ENCODE measurements at places on chromosomes 12 and 14.

GRCh38 chr12:108309674-108310312 is 29.3 kb downstream of the CMKLR1 start:
- no peak for DNase-seq
- peaks cover 49% of the 10 kb centered on the region for H3K4me1 ChIP-seq
- H3K27me3 ChIP-seq = no peaks in the 10 kb centered on the region
- no peak overlapping the region for H3K4me3 ChIP-seq
- H3K27ac ChIP-seq = peak overlapping the region; percentile 85
- no peaks in the 10 kb centered on the region for H3K36me3 ChIP-seq

DNA sequence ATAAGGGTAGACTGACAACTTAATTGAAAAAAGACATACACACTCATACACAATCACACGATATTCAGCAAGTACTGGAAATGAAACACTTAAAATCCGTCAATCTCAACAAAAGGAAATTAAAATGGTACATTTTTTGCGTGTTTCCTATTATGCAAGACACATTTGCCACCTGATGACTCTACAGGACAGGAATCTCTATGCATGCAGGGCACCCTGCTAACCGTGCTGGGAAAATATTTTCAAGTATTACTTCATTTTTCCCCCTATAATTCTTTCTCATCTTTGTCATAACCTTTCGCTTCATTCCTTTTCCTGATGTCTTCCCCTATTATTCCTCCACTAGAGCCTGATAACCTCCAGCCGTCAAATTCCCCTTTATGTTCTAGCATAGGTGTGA is 150.2 kb downstream of the TMEM132D start:
- no peak overlapping the region for H3K4me3 ChIP-seq
- DNase-seq = no peak
- no peak overlapping the region for H3K27ac ChIP-seq
- H3K27me3 ChIP-seq = no peaks in the 10 kb centered on the region
- H3K4me1 ChIP-seq = no peaks in the 10 kb centered on the region
- no peaks in the 10 kb centered on the region for H3K36me3 ChIP-seq

- H3K27ac ChIP-seq = no peak overlapping the region
- H3K4me1 ChIP-seq = no peaks in the 10 kb centered on the region
- H3K27me3 ChIP-seq = no peaks in the 10 kb centered on the region
- H3K4me3 ChIP-seq = no peak overlapping the region
- H3K36me3 ChIP-seq = no peaks in the 10 kb centered on the region
Measured at GRCh38 chr14:79896009-79896408, 315.3 kb downstream of the DIO2 start.

DNA sequence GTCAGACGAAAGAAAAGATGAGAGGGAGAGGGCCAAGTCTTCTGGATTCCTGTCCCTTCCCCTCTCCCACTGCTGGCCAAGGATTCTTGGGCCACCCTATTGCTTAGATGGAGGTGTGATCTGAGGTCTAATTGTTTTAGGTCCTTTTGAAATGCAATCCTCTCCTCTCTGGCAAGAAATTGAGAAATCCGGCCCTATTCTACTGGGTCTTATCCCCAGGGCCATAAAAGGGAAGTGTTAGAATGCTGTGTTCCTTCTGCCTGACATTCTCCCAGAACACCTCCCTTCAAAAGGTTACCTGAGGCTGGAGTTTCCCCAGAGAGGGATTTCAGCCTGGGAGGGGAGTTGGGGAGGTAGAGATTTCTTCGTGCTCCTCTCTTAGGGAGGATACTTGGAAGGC is 4.4 kb downstream of the WNT5B start:
- no peak for DNase-seq
- H3K4me3 ChIP-seq = no peak overlapping the region
- no peaks in the 10 kb centered on the region for H3K36me3 ChIP-seq
- peaks cover 20% of the 10 kb centered on the region for H3K4me1 ChIP-seq
- no peaks in the 10 kb centered on the region for H3K27me3 ChIP-seq

DNA sequence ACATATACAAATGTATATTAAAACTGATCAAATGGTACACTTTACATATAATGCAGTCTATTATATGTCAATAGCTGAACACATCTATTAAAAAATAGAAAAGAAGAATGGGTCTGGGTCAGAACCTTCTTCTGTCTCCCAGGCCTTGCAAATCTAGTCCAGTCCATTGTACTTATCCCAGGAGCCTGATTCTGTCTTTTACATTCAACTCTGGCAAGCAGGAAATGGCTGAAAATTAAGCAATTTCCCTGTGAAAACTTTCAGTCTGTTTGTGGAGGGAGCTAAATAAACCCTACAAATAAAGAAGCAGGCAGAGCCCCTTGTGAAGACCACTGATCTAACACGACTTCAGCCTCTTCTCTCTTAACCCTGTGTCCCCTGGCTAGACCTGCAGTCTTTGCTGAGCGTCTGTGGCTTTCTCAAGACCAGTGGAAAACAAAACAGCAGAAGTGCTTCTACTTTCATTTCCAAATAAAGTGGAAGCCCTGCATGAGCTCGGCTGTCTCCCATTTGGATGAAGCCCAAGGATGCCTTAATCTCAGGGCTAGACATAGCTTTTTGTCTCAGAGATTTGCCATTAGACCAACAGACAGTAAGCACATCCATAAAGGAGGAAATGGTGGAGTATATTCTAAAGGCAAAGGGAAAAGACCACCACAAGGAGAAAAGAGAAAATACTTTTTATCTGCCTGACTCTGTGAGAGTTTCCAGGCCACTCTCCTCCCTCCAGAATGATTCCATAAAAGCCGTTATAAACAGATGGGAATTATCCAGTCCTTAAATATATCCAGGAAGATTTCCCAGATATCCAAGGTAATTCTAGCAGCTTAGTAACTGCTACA is 48.2 kb downstream of the CRACR2A start:
- H3K4me1 ChIP-seq = peaks cover 2% of the 10 kb centered on the region
- no peak overlapping the region for H3K27ac ChIP-seq
- peak overlapping the region; percentile 29 for H3K4me3 ChIP-seq
- H3K36me3 ChIP-seq = no peaks in the 10 kb centered on the region
- DNase-seq = no peak
- H3K27me3 ChIP-seq = no peaks in the 10 kb centered on the region

DNA sequence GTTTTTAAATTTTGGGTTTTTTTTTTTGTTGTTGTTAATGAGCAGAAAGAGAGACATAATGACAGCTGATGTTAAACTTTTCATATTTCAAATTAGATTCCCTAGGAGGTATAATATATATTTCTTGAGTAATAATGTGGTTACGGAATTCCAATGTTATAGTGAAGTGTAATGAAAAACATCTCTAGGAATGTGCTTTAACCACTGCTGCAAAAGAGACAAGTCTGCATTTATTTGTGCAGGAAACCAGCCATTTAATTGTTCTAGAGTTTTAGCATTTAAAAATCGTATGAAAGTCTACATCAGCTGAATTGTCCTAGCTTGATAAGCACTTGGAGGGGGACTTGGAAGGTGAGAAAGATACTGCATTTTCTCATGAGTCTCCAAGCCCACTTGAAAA is 14.3 kb downstream of the SERPINA10 start:
- no peak for DNase-seq
- H3K36me3 ChIP-seq = no peaks in the 10 kb centered on the region

DNA sequence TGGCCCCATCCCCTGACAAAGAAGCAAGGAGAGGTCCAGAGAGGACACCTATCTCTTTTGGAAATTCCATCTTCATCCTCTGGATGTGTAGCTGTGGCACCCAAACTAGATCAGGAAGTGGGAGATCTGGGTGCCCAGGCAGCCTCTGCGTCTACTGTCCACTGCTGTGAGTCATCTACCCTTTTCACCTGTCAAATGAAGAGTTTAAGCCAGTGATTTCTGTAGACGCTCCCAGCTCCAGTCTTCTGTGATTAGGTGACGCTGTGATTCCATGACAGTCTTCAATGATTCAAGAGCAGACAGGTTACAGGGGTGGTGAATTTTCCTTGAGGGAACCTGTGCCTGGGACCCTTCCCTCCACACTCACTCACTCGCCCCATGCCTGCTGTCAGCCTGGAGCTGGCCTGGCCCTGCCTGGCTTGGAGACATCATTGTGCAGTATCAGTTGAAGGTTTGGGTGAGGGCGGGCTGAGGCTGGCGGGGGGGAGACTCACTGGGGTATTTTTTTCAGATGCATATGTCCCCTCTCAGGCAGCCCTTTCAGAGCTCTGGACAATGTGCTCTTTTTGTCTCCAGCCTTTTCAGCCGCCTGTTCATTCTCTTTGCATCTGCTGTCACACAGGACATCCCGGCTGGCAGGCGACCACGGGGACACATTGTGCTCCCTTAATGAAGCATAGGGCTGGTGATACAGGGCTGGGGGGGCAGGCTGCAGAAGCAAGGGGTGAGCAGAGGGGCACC is 56.8 kb upstream of the PARP11 start:
- no peaks in the 10 kb centered on the region for H3K4me1 ChIP-seq
- no peak for DNase-seq
- no peak overlapping the region for H3K27ac ChIP-seq
- H3K27me3 ChIP-seq = no peaks in the 10 kb centered on the region

DNA sequence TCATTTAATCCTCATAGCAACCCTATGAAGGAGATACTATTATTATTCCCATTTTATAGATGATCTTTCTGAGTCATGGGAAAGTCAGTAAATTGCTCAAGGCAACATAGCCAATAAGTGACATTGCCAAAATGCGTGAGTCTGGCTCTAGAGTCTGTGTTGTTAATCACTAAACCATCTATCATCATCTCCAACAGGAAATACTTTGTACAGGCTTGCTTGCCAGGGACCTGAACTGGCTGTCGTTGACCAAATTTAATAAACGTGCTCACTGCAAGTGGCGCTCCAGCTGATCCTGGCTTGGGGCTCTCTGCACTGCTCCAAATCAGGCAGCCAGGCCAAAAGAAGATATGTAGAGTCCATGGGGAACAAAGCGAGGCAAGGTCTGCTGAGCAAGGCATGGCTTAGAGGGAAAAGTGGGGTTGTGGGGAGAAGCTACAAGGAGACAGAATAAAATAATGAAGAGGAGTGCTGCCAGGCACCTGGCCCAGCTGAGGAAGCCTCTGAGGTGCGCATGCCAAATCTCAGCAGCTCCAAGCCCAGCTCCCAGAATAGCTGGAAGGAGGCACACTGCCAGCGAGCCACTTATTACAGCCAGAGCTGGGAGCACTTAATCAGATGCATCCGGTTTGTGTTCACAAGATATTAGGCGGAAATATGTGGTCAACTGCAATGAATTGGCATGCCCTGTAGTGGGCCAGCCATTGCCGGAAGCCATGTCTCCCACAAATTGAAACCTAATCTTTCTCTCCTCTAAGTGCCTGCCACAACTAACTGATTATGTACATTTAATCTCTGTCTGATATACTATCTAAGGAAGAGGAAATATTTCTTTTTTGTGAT is 43.3 kb upstream of the PTPRO start:
- no peaks in the 10 kb centered on the region for H3K36me3 ChIP-seq
- H3K27me3 ChIP-seq = no peaks in the 10 kb centered on the region

DNA sequence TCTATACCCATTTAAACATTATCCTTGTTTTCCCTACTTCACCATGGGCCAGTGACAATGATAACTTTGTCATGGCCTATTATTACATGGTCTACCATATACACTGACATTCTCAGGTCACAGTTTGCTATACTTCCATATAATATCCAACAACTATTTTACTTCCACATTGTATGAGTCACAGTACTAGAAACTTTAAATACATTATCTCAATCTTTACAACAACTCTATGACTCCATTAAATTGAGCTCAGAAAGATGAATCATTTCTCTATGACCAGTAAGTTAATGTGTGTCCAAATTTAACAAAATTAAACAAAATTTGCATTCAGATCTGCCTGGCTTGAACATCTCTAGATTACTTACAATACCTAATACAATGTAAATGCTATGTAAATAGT is 93.9 kb downstream of the PLEKHG7 start:
- H3K27ac ChIP-seq = no peak overlapping the region
- no peak for DNase-seq
- H3K27me3 ChIP-seq = no peaks in the 10 kb centered on the region
- no peak overlapping the region for H3K4me3 ChIP-seq

DNA sequence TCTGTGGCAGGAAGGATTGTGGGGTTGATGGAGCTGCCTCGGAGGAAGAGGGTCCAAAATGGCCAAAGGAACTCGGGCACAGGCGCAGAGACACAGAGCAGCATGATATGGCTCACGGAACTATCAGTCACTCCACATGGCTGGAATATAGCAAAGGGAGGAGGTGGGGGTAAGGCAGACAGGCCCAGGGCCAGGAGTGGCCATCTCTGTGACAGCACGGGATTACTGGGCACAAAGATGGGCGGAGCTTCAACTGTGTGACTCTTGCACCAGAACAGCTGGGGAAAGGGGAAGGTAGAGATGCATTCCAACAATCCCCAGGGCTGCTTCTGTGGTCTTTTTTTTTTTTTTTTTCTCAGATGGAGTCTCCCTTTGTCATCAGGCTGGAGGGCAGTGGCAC is 24.8 kb upstream of the EML1 start:
- H3K36me3 ChIP-seq = no peaks in the 10 kb centered on the region
- H3K27ac ChIP-seq = peak overlapping the region; percentile 81
- H3K4me1 ChIP-seq = peaks cover 23% of the 10 kb centered on the region
- no peak for DNase-seq
- no peak overlapping the region for H3K4me3 ChIP-seq

DNA sequence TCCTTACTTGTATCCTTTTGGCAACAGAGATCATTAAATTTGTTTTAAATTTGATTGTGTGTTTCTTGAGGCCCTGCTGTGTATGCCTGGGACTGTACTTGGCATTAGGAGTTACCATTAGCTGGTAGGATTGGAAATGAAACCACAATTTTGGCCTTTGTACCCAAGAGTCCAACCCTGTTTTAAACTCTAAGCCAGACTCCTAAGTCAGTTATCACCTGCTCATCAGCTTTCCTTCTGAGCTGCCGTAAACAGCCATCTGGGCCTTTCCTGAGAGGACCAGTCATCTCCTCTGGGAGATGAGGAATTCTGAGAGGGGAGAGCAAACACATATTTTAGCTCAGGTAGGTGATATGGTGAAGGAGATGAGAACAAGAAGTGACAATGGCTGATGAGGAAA is 74.3 kb upstream of the SRSF5 start:
- H3K36me3 ChIP-seq = no peaks in the 10 kb centered on the region
- no peak overlapping the region for H3K27ac ChIP-seq
- no peak for DNase-seq
- no peaks in the 10 kb centered on the region for H3K27me3 ChIP-seq

- no peak overlapping the region for H3K4me3 ChIP-seq
- H3K27ac ChIP-seq = no peak overlapping the region
- H3K4me1 ChIP-seq = no peaks in the 10 kb centered on the region
- no peaks in the 10 kb centered on the region for H3K36me3 ChIP-seq
Measured at GRCh38 chr12:38162013-38162412, 154.6 kb upstream of the ALG10B start.

- no peaks in the 10 kb centered on the region for H3K36me3 ChIP-seq
- no peaks in the 10 kb centered on the region for H3K27me3 ChIP-seq
- no peak overlapping the region for H3K4me3 ChIP-seq
- no peaks in the 10 kb centered on the region for H3K4me1 ChIP-seq
Measured at GRCh38 chr12:71295953-71296352, 138.2 kb upstream of the TSPAN8 start.

- H3K4me3 ChIP-seq = no peak overlapping the region
- H3K4me1 ChIP-seq = no peaks in the 10 kb centered on the region
- DNase-seq = no peak
- H3K27ac ChIP-seq = no peak overlapping the region
- no peaks in the 10 kb centered on the region for H3K36me3 ChIP-seq
- no peaks in the 10 kb centered on the region for H3K27me3 ChIP-seq
Measured at GRCh38 chr14:70000601-70001000, 121.4 kb downstream of the SMOC1 start.

GRCh38 chr14:74841230-74842207 is 34.4 kb downstream of the PROX2 start:
- H3K27ac ChIP-seq = no peak overlapping the region
- DNase-seq = no peak
- no peaks in the 10 kb centered on the region for H3K36me3 ChIP-seq
- no peaks in the 10 kb centered on the region for H3K4me1 ChIP-seq
- no peaks in the 10 kb centered on the region for H3K27me3 ChIP-seq
- no peak overlapping the region for H3K4me3 ChIP-seq
